ENCODE measurements at places on chromosomes 7 and 10. TPM values are rescaled to one million over a fixed set of nuclear protein-coding genes. Genes with fewer than 3 reads are reported as not detected.
A peak's percentile ranks its signal among the peaks of the same experiment; 100 is the strongest.

Gene RHOBTB1
- total RNA-seq: 8.2 TPM

- H3K27ac ChIP-seq: no peak overlapping the region
- no peak overlapping the region for H3K4me3 ChIP-seq
- H3K36me3 ChIP-seq: no peaks in the 10 kb centered on the region
- no peak for DNase-seq
Observed at GRCh38 chr10:46523119-46523961, 33.1 kb downstream of the GPRIN2 start.

DNA sequence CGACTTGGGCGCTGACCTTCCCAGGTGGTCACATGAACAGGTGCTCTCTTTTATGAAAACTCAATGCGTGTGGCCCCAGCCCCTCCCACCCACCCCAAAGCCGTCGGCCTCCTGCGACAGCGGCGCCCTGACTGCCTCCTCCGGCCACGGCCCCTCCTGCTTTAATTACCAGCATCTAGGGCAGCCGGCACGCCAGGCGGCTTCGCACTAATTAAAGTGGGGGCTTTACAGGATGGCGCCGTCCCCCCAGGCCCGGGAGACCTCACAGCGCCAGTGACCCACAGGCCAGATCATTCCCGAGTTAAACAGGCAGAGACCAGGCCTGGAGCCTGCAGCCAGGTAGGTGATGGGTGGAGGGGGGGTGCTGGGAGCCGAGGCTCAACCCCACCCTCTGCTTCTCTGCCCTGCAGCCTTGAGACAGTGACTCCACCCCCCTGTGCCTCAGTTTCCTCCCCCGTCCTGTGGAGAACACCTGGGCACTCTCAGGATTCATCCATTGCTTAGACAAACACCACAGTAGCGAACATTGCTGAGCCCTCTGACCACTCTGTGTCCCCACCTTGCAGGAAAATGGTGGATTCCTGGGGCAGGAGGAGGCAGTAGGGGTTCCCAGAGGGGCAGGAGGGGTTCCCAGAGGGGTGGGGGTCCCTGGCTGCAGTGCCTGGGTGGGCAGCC is 100.8 kb downstream of the MICALL2 start:
- H3K4me1 ChIP-seq: peaks cover 9% of the 10 kb centered on the region
- H3K27me3 ChIP-seq: peaks cover 11% of the 10 kb centered on the region
- H3K27ac ChIP-seq: no peak overlapping the region
- no peak overlapping the region for H3K4me3 ChIP-seq
- DNase-seq: no peak

GRCh38 chr10:132229834-132230556 is 43.2 kb downstream of the DPYSL4 start:
- peaks cover 67% of the 10 kb centered on the region for H3K27me3 ChIP-seq
- H3K36me3 ChIP-seq: no peaks in the 10 kb centered on the region
- no peak overlapping the region for H3K27ac ChIP-seq

GRCh38 chr10:127948791-127949190 is 41.9 kb downstream of the PTPRE start:
- no peaks in the 10 kb centered on the region for H3K36me3 ChIP-seq
- H3K27ac ChIP-seq: no peak overlapping the region
- no peak overlapping the region for H3K4me3 ChIP-seq
- DNase-seq: no peak
- H3K4me1 ChIP-seq: no peaks in the 10 kb centered on the region
- H3K27me3 ChIP-seq: no peaks in the 10 kb centered on the region

DNA sequence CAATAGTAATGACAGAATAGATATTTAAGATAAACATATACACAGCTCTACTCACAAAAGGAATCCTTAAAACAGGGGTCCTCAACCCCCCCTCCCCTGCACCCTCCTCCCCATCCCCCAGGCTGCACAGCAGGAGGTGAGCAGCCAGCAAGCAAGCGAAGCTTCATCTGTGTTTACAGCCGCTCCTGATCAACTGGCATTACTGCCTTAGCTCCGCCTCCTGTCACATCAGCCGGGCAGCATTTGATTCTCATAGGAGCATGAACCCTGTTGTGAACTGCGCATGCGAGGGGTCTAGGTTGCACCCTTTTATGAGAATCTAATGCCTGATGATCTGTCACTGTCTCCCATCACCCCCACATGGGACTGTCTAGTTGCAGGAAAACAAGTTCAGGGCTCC is 65.5 kb downstream of the SMURF1 start:
- no peaks in the 10 kb centered on the region for H3K4me1 ChIP-seq
- no peak for DNase-seq
- H3K27me3 ChIP-seq: no peaks in the 10 kb centered on the region
- H3K36me3 ChIP-seq: no peaks in the 10 kb centered on the region
- no peak overlapping the region for H3K4me3 ChIP-seq
- no peak overlapping the region for H3K27ac ChIP-seq

GRCh38 chr7:1095621-1096155 is 7.8 kb downstream of the GPER1 start:
- no peak overlapping the region for H3K27ac ChIP-seq
- H3K36me3 ChIP-seq: peaks cover 4% of the 10 kb centered on the region
- H3K4me1 ChIP-seq: peaks cover 5% of the 10 kb centered on the region
- H3K4me3 ChIP-seq: no peak overlapping the region
- H3K27me3 ChIP-seq: no peaks in the 10 kb centered on the region

DNA sequence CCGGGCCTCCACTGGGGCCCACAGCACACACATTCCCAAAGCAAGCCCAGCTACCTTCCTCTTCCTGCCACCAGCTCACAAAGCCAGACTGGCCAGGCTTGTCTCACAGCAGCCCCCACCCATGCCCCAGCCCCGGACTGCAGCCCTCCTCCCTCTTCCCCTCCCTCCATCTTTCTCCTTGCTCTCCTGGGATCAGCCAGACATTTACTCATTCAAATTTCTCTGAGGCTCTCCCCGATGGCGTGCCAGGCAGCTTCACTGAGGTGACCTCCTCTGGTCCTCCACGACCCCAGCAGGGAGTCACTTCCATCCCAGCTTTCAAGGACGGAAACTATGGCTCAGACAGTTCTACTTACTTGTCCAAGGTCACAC is 187.5 kb downstream of the GRID1 start:
- no peaks in the 10 kb centered on the region for H3K4me1 ChIP-seq
- H3K27me3 ChIP-seq: no peaks in the 10 kb centered on the region
- H3K4me3 ChIP-seq: no peak overlapping the region
- no peak overlapping the region for H3K27ac ChIP-seq
- no peak for DNase-seq

- H3K36me3 ChIP-seq: no peaks in the 10 kb centered on the region
- peaks cover 16% of the 10 kb centered on the region for H3K4me1 ChIP-seq
- H3K27me3 ChIP-seq: no peaks in the 10 kb centered on the region
- no peak overlapping the region for H3K27ac ChIP-seq
- DNase-seq: no peak
Observed at GRCh38 chr7:30907527-30908267, 4.0 kb upstream of the AQP1 start.

GRCh38 chr7:107594961-107595737 is 15.1 kb downstream of the BCAP29 start:
- H3K4me3 ChIP-seq: no peak overlapping the region
- no peaks in the 10 kb centered on the region for H3K27me3 ChIP-seq
- H3K4me1 ChIP-seq: no peaks in the 10 kb centered on the region
- H3K27ac ChIP-seq: no peak overlapping the region

Gene HGF
- 0.02 TPM for total RNA-seq

Gene OR6V1
- not detected for total RNA-seq

Gene ADAP1
- 0.54 TPM for total RNA-seq

- H3K4me1 ChIP-seq: no peaks in the 10 kb centered on the region
- H3K27ac ChIP-seq: no peak overlapping the region
- H3K27me3 ChIP-seq: no peaks in the 10 kb centered on the region
Observed at GRCh38 chr10:62095181-62096122, 173.2 kb downstream of the RTKN2 start.

DNA sequence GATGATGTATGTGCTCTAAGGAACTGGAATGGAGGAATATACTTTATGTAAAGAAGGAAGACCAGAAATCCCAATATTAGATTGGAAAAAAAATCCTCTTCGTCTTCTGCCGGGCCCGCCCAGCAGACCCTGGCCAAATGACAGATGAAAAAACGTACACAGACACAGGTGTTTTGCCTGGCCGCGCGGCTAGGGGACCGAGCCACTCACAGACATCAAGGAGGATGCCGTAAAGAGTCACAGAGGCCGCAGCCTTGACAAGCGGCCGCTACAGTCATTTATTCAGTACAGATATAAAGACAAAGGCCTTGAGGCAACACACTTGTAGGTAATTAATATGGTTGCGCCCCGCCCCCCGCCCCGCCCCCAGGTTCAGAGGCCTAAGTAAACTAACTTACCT is 594.1 kb downstream of the GRM8 start:
- H3K27me3 ChIP-seq: no peaks in the 10 kb centered on the region
- no peak overlapping the region for H3K27ac ChIP-seq
- no peak for DNase-seq

- no peak overlapping the region for H3K4me3 ChIP-seq
- H3K4me1 ChIP-seq: peaks cover 5% of the 10 kb centered on the region
- H3K27ac ChIP-seq: no peak overlapping the region
- H3K27me3 ChIP-seq: no peaks in the 10 kb centered on the region
- DNase-seq: no peak
Observed at GRCh38 chr7:74362266-74362665, 73.1 kb downstream of the CLIP2 start.

GRCh38 chr7:120097020-120097419 is 176.0 kb upstream of the KCND2 start:
- no peaks in the 10 kb centered on the region for H3K27me3 ChIP-seq
- H3K4me1 ChIP-seq: no peaks in the 10 kb centered on the region
- no peak overlapping the region for H3K27ac ChIP-seq
- no peak overlapping the region for H3K4me3 ChIP-seq
- no peaks in the 10 kb centered on the region for H3K36me3 ChIP-seq

Gene CLEC5A
- not detected for total RNA-seq

DNA sequence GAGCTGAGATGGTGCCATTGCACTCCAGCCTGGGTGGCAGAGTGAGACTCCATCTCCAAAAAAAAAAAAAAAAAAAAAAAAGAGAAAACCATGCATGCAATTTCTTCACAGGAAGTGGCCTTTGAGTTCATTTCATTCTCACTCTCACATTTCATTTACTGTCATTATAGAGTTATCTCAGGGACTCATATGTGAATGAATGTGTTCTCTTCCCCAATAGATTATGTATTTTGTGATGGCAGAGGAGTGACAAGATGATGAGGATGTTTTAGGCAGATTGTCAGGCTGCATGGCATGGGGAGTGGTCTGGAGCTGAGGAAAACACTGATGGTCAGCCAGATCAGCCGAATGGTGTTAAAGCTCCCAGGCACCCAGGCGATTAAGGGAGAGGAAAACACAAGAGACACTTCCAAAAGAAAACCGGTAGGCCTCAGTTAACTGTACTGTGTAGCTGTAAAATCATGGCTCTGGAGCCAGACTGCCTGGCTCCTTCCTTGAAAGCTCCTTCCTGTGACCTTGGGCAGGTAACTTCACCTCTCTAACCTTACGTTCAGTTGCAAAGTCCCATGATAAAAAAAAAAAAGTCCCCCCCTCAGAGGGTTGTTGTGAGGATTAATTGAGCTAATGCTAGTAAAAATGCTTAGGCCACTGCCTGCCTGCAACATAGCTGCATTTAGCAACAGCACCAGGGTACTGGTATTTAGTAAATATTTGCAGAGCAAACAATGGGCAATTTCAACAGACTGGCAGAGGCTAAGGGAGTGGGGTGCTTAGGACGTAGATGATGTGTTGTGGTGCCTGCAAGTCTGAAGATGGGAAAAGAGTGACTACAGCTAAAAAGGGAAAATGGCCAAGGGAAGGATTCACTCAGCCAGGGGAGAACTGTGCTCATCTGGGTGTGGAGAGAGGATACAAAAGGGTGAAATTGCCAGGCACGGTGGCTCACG is 6.9 kb downstream of the FRAT2 start:
- H3K4me3 ChIP-seq: no peak overlapping the region
- H3K27ac ChIP-seq: 0 out of 3 replicates have a peak overlapping the region, but pooled peaks have one; percentile 16
- peak; percentile 48 for DNase-seq
- no peaks in the 10 kb centered on the region for H3K27me3 ChIP-seq
- peaks cover 19% of the 10 kb centered on the region for H3K4me1 ChIP-seq
- H3K36me3 ChIP-seq: peaks cover 21% of the 10 kb centered on the region

Gene GPER1
- total RNA-seq: not detected

- 0 out of 3 replicates have a peak, but pooled peaks cover 6% of the 10 kb centered on the region for H3K36me3 ChIP-seq
- no peak overlapping the region for H3K27ac ChIP-seq
- H3K4me3 ChIP-seq: no peak overlapping the region
- no peaks in the 10 kb centered on the region for H3K4me1 ChIP-seq
- no peaks in the 10 kb centered on the region for H3K27me3 ChIP-seq
- DNase-seq: no peak
Observed at GRCh38 chr10:75029857-75030256, 81.6 kb upstream of the SAMD8 start.

GRCh38 chr7:2647594-2648172 is 15.9 kb downstream of the TTYH3 start:
- DNase-seq: no peak
- peaks cover 81% of the 10 kb centered on the region for H3K4me1 ChIP-seq
- H3K27ac ChIP-seq: no peak overlapping the region
- H3K4me3 ChIP-seq: no peak overlapping the region
- peaks cover 3% of the 10 kb centered on the region for H3K27me3 ChIP-seq
- H3K36me3 ChIP-seq: no peaks in the 10 kb centered on the region

GRCh38 chr7:79523436-79523835 is 70.0 kb upstream of the MAGI2 start:
- no peaks in the 10 kb centered on the region for H3K4me1 ChIP-seq
- H3K27ac ChIP-seq: no peak overlapping the region
- H3K36me3 ChIP-seq: no peaks in the 10 kb centered on the region
- no peaks in the 10 kb centered on the region for H3K27me3 ChIP-seq

DNA sequence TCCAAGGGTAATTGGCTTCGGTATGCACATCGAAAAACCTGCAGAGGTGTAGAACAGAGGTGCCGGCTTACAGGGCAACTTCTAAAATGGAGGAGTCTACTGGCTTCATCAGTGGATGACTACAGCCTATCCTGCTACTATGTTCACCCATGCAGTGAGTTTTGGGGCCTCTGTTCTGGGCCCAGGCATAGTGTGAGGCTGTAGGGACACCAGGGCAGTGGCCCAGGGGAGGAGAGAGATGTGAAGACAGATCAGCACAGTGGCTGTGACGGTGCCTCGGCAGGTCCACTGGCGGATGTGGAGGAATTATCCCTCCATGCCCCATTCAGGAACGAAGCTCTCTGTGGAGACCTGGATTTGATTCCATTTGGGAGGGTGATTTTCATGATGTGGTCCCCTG is 235.3 kb upstream of the MKI67 start:
- no peaks in the 10 kb centered on the region for H3K4me1 ChIP-seq
- DNase-seq: no peak
- no peaks in the 10 kb centered on the region for H3K27me3 ChIP-seq
- H3K27ac ChIP-seq: no peak overlapping the region
- H3K4me3 ChIP-seq: no peak overlapping the region

GRCh38 chr10:101244321-101245050 is 15.2 kb upstream of the LBX1 start:
- no peak overlapping the region for H3K4me3 ChIP-seq
- no peak overlapping the region for H3K27ac ChIP-seq
- DNase-seq: no peak
- peaks cover 49% of the 10 kb centered on the region for H3K27me3 ChIP-seq
- H3K36me3 ChIP-seq: no peaks in the 10 kb centered on the region
- H3K4me1 ChIP-seq: no peaks in the 10 kb centered on the region

- H3K4me1 ChIP-seq: no peaks in the 10 kb centered on the region
- H3K27ac ChIP-seq: no peak overlapping the region
- H3K36me3 ChIP-seq: no peaks in the 10 kb centered on the region
- H3K4me3 ChIP-seq: no peak overlapping the region
- DNase-seq: no peak
Observed at GRCh38 chr10:11042357-11042756, 24.7 kb downstream of the CELF2 start.

All from K562 (cell line).